ENCODE measurements at places on chromosomes 11 and 22.

GRCh38 chr11:96169250-96169649 lies 173.7 kb downstream of the MAML2 start:
- no peak for DNase-seq

GRCh38 chr11:9507277-9507580 lies 46.4 kb downstream of the ZNF143 start:
- no peak for DNase-seq

- no peak for DNase-seq
These were observed 120.1 kb downstream of the PARVA start for GRCh38 chr11:12497431-12497830.

GRCh38 chr22:48459859-48460823 lies 1367.5 kb downstream of the BRD1 start:
- DNase-seq: no peak

Measured in CD4-positive, alpha-beta T cell treated with Interleukin-17A for 4 hours (primary cell).